Activated naive CD4-positive, alpha-beta T cell (primary cell): ENCODE measurements at places on chromosomes 1 and 21.

DNA sequence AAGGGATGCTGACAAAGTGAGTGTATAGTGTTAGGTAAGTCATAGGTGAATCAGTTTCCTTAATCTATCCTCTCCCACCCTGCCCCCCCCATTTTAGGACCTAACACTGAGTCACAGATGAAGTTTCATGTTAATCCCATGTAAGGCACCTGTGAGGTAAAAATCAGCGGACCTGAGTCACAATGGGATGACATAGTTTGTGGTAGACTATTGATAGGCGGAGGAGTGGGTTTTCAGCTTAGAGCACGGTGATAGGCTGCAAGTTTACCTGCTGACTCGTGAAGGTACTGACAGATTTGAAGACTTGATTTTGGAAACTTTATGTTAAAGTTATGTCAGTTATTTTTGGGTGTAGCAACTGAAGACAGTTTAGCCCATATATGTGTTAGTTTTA is 1.7 kb downstream of the TOR1AIP1 start:
- peak; percentile 15 for DNase-seq

- DNase-seq, result no peak
These were observed 3.2 kb upstream of the LYPLA2 start for GRCh38 chr1:23787701-23788100.

GRCh38 chr1:204196068-204196795 is at the start of gene KISS1:
Gene KISS1, minus strand, starts transcription at chr1:204196491. Its CDS starts 3,615 bp downstream, at chr1:204192876.
- DNase-seq, result no peak

GRCh38 chr1:224789311-224789710 is 140.2 kb upstream of the DNAH14 start:
- no peak for DNase-seq

GRCh38 chr1:33351281-33351660 is 30.4 kb upstream of the A3GALT2 start:
- DNase-seq, result no peak

DNA sequence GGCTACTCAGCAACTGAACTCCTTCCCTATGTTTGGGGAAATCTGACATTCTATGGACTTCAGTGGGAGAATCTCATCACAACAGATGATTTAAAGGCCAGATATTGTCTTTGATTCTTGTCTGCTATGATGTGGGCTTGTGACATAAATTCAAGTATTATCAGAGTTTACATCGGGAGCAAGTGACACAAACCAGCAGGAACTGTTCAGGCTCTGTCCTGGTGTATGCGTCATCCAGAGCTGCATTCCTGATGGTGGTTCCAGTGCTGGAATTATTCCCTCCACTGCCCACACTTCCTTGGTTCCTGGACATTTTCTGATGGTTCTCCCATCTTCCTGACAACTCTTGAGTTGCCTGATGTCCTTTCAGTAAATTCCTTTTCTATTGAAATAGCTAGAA is 10.8 kb upstream of the LSM10 start:
- no peak for DNase-seq

DNA sequence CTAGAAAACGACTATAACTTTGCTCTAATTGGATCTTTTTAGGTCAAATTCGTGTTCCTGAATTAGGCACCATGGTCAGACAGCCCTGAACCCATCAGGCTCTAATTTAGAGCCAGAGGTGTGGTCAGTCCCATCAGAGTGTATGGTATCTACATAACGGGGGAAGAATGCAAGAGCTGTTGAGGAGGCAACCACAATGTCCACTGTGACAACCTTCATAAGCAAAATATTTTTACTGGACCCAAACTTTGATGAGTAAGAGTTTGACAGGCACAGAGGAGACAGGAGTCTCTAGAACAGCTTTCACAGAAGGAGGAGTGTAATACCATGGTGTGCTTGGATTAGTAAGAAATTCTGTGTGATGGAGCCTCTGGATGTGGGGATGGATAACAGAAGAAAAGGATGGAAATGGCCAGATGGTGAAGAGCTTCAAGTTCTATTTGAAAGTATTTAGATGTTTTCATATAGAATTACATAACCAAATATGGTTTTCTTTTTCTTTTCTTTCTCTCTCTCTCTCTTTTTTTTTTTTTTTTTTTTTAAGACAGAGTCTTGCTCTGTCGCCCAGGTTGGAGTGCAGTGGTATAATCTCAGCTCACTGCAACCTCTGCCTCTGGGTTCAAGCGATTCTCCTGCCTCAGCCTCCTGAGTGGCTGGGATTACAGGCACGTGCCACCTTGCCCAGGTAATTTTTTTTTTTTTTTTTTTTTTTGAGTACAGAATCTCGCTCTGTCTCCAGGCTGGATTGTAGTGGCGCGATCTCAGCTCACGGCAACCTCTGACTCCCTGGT is 24.9 kb downstream of the UBE2U start:
- DNase-seq, result no peak

GRCh38 chr1:224226849-224227502 is 43.9 kb downstream of the DEGS1 start:
- no peak for DNase-seq

DNA sequence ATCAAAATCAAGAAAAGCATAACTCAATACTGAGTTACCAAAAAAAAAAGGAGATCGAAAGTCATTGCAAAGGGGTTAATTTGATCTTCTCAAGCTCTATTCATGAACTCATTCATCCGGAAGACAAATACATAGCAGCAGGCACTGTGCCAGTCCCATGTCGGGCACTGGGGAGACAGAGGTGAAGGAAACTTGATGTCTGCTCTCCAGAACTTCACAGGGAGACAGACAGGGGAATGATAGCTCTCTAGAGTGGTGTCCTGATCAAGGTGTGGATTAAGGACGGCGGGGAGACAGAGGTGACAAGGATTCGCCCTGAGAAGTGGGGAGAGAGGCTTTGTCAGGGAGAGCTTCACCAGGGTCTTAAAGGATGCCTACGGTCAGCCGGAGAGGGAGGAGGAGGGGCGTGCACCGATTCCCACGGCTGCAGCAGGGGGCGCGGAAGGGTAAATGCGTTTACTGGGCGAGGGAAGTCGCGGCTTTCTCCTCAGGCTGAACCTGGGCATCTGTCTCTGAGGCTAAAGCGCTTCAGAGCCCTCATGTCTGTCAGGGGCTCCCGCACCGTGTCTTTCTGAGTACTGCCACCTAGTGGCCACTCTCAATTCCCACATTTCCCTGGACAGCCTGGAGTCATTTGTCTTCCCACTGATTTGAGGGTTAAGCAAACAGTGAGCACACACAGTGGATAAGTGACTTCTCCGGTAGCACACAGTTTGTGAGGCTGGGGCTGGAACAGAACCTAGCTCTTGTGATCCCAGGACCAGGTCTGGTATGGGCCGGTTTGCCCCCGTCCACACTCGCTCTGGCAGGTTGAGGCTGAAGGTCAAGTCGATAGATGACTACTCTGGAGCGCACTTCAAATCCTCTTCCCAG is 152.8 kb downstream of the TENT5C start:
- peak; percentile 12 for DNase-seq

DNA sequence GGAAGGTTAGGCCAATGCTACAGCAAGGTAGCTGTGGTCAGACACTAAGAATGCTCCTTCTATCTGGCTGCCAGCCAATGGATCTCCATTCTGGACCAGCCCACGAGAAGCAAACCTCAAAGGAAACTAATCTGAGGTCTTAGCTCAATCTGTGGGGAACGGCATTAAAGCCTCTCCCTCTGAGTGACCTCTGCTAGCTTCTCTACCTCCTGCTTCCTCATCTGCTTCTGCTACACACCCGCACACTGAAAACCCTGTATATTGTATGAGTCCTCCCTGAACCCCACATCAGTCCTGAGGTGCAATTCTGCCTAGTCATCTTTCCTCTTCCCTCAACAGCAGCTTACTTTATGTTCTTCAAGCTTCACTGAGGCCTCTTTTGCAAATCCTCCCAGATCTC is 6.9 kb upstream of the GALE start:
- DNase-seq, result no peak

GRCh38 chr1:225483818-225484656 is 56.2 kb upstream of the LBR start:
- DNase-seq, result no peak

DNA sequence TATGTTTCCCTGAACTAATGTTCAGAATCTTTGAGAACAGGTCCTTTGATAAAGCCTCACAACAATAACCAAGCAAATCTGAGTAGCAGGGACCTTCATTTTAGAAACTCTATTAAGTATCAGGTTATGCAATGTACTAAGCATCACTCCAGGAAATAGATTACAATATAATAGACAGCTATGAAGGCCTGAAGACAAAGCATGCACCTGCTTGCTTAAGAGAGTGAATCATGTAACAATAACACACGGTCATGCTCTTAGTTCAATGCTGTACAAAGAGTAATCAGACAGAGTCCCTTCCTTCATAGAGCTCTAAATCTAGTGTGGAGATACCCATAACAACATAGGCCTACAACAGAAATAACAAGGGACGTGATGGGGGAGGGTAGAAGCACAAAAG is 8.1 kb upstream of the CMPK1 start:
- no peak for DNase-seq

- no peak for DNase-seq
These were observed 27.8 kb upstream of the ZNF281 start for GRCh38 chr1:200437556-200438203.

DNA sequence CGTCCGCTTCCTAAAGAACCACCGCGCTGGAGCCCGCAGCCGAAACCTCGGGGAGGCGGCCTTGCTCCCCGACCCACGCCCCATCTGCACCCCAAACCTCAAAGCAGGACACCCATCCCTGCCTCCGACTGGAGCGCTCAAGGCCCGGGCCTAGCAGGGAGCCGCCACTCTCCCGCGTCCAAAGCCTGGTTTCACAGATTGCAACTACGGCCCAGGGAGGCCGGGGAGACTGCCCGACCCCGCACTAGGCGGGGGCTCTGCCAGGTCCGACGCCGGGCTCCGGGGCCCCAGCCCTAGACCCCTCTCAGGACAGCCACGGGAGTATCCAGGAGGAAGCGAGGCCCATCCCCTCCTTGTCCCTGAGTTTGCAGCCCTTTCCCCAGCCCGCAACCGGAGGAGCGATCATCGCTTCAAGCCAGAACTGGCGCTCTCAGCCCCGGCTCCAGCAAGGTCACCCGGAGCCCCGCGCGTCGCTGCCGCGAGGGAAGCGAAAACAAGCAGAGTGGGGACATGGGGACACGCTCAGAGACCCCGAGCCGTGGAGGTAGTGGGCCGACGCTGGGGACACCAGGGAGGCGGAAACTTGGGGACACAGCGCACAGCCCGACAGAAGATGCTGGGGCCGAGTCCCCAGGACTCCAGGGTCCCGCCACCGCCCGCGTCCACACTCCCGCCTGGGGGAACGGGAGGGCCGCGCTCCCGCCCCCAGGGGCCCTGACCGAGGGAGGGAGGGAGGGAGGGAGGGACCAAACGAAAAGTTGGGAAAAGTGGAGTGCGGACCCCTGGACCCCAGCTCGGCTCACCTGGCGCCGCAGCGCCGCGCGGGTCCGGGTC is 433 bp downstream of the TMEM200B start:
- no peak for DNase-seq

DNA sequence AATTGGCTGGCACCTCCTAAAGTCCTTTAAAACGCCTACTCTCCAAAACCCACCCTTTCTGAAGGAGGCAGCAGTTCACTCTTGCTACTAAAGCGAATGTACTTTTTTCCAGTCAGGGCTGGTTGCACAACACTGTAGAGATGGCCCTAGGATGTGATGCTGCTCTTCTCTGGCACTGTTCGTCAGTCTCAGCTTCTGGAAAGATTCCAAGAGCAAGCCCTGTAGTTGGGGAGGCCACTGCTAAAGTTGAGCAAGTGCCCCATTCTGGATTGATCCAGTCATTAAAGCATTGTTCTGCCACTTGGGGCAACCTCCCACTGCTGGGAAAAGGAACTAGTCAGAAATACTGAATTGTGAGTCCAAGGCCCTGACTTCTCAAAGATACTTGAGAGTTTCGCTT is 28.5 kb upstream of the KCNQ4 start:
- no peak for DNase-seq

- no peak for DNase-seq
These were observed 180.5 kb downstream of the TGFB2 start for GRCh38 chr1:218525451-218526197.

GRCh38 chr1:241631674-241632073 is 8.5 kb downstream of the CHML start:
- no peak for DNase-seq

- DNase-seq, result no peak
These were observed 7.1 kb upstream of the S100A11 start for GRCh38 chr1:152043870-152044269.

- DNase-seq, result no peak
These were observed 24.1 kb upstream of the ZSWIM5 start for GRCh38 chr1:45230537-45230936.

GRCh38 chr1:24062221-24062620 is 49.7 kb downstream of the MYOM3 start:
- DNase-seq, result no peak

- no peak for DNase-seq
These were observed 145.3 kb upstream of the NCAM2 start for GRCh38 chr21:20852866-20853265.

- peak; percentile 4 for DNase-seq
These were observed 544 bp downstream of the ILDR2 start for GRCh38 chr1:166974647-166975345.

GRCh38 chr1:209783386-209783785 is 973 bp downstream of the C1orf74 start:
- DNase-seq, result no peak

DNA sequence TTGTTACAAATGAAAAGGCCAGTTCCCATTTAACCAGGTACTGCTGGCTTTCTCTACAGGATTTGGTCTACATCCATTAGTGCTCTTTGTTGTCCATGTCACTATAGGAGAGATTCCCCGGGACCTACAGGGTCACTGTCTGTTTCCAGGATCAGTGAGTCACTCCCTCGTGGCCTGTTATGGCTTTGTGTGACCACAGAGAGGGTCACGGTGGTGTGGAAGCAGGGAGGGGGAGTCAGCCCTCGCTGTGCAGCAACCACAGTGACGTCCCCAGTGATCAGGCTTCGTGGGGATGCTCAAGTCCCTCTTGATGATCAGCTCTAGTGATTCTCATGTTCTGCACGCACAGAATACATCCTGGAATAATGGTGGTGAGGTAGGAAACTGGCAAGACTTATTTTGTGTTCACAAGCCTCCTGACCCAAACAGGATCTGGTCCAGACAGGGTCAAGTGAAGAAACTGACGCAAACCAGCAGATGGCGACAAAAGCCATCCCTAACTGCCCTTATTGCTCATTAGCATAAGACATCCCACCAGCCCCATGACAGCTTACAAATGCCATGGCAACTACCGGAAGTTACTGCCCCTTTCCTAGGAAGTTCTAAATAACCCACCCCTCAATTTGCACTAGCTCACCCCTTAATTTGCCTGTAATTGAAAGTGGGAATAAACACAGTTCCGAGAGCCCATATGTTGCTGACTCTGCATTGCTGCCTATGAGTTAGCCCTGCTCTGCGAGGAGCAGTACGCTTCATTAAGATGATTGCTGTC is 98.5 kb downstream of the DISC1 start:
- no peak for DNase-seq
